K562 (cell line): ENCODE measurements at places on chromosomes 3 and 15.
A peak's percentile ranks its signal among the peaks of the same experiment; 100 is the strongest.

GRCh38 chr3:72044231-72044855 is 259.4 kb upstream of the PROK2 start:
- peak; percentile 8 for DNase-seq

GRCh38 chr3:182172534-182172933 is 460.8 kb downstream of the SOX2 start:
- DNase-seq: no peak

DNA sequence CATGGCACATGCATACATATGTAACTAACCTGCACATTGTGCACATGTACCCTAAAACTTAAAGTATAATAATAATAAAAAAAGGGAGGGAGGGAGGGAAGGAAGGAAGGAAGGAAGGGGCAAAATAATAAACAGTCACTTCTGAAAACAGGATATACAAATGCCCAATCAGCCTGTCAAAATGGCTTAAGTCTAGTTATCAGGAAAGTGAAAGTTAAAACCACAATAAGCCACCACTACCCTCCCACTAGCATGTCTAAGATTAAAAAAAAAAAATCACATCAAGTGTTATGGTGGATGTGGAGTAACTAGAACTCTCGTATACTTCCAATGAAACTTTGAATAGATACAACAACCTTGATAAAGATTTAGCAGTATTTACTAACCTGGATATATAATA is 145.6 kb upstream of the GMNC start:
- no peak for DNase-seq

GRCh38 chr3:134817297-134817696 is 22.2 kb downstream of the EPHB1 start:
- no peak for DNase-seq

DNA sequence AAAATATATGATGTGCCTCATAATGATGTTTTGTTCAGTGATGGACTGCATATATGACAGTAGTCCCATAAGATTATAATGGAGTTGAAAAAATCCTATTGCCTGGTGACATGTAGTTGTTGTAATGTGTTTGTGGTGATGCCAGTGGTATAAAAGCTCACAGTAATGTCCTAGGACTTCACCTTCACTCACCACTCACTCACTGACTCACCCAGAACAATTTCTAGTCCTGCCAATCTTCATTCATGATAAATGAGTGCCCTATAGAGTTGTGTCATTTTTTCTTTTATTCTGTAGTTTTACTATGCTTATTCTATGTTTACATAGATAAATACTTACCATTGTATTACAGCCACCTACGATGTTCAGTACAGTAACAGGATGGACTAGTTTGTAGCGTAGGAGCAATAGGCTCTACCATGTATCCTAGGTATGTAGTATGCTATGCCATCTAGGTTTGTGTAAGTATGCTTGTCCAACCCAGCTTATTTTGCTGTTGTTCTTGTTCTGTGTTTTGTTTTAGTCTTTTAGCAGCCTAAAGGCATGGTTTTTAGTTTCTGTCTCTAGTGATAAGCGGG is 88.5 kb upstream of the LRRFIP2 start:
- DNase-seq: no peak

DNA sequence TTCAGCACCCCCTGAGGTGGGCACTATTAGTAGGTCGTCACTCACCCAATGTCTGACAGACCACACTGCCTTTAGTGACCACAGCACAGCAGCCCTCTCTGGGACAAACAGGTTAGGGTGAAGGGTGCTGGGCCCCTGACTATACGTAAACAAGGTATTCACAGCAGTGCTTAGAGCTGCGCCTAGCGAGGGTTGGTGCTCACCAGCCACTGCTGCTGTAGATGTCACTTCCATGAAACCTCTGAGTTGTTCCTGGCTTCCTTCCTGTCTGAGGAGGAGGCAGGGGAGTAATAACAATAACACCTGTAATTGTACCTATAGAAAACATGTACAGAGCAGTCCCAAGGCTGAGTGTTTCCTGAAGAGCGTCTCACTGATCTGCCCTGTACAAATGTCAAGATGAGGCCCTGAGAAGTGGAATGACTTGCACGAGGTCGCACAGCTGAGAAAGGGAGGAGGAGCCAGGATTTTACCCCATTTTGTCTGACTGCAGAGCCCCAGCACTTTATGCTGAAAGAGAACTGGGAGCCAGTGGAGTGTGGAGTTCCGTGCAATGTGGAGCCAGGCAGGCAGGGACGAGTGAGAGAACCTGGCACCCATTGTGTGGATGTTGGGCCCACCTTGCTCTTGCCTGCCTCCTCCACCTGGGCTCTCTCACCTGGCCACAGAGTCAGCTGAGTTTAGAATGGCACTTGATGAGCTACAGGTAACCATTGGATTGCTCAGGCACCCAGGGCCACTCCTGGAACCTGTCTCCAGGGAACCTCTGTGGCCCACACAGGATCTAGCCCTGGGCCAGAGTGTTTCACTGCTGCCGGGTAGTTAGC is 93.8 kb downstream of the DNAJB8 start:
- no peak for DNase-seq

DNA sequence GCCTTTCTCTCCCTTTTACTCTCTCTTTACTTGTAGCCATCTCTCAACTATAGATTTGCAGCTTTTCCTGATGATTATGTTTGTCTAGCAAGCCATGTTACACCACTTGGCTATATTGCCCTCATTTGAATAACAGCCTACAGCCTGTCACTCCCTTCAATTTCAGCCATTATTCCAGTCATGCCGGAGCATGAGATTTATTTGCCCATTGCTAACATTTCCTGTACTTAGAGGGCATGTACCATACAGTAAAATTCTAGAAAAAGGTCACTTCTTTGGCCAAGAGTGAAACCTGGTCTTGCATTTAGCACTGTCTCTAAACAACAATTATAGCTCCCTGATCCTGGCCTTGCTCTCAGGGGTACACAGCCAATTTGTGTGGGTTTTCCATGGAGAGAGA is 221.7 kb upstream of the TMC3 start:
- no peak for DNase-seq

DNA sequence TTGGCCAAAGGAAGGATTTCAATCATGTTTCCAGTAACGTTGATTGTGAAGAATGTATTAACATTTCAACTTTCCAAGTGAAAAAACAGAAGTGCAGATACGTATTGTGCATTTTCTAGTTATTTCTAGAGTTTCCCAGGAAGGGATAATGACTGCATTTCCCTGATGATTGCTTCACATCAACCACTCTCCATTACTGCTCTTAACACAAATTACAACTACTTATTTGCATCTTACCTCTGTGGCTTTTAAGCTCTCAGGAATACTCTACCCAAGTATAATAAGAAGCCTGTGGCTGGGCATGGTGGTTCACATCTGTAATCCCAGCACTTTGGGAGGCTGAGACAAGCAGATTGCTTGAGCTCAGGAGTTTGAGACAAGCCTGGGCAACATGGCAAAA is 582.5 kb downstream of the ZNF385D start:
- no peak for DNase-seq

DNA sequence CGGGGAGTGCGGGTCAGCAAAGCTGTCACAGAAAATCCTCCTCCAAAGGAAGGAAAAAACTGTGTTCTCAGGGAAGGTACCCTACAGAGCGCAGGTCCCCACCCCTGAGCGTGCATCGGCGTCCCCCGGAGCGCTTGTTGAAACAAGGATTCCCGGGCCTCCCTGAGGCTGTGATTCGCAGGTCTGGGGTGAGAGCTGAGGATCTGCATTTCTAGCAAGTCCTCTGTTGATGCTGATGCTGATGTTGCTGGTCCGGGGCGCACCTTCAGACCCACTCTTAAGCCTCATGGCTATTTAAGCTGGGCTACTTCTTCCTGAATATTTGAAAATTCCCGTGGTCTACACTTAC is 226.2 kb upstream of the IGF1R start:
- DNase-seq: no peak

DNA sequence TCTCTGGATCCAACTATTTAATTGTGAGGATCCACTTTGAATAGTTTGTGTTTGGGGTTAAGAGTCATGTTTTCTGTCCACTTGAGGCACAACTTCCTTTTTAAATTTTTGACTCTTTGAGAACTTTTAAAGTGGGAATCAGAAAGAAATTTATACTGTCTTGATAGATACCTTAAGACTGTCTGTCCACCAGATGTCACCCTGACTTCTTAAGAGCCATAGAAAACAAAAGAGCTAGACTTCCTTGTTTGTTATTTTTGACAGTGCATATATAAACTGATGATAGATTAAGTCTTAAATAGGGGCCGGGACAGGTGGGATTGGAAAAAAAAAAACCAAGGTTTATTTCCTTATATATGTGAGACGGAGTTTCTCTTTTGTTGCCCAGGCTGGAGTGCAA is 52.1 kb upstream of the WDR72 start:
- DNase-seq: no peak
